ENCODE measurements at places on chromosomes 6 and 20.

DNA sequence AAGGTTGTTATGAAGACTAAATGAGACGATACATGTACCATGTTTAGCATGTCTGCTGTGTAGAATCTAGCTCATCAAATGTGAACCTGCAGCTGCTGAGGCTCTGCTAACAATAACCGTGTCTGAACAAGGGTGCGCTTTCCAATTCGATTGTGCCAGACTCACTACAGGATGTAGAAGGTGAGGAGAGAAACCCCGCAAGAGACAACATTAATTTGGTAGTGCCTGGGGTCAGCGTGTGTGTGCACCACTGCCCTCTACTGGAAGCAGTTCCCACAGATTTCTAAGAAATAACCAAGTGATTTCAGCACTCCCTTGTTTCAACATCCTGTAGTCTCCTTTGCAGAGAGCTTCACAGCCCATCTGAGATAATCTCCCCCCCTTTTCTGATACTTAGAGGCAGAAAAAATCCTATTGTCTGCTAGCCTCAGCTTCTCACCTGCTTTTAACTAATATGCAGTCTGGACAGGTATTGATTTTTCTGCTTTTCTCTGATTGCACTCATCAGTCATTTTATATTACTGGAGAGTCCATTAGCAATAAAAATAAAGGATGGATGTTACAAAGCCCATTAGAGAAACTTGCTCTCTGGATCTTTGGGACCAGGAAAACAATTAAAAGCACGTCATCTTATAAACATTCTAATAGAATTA lies 96.7 kb upstream of the BACH2 start:
- DNase-seq: peak; percentile 69

DNA sequence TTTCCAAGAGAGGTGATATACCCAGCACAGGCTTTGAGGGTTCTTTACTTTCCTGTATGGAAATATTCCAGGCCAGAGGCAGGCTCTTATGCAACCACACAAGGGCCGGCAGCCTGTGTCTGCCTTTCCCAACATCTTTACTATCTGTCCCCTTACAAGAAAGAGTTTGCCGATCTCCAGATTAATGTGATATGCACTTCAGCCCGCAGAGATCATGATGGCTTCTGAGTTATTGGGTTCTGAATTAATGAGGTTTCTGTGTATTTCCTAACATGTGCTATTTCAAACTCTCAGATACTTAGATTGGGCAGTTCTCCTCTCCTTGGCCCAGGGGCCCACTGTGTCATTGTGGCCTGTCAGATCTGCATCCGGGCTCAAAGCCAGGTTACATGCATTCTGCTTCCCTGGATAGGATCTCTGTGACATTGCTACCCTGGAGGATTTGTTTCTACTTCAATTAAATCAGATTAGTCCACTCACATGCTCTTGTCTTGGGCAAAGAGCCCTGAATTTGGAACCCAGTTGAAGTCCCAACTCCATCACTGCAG lies 56.6 kb downstream of the TGM2 start:
- no peak for DNase-seq

- peak; percentile 58 for DNase-seq
These were observed 113.6 kb upstream of the SLC22A16 start for GRCh38 chr6:110589865-110590513.

GRCh38 chr6:37860226-37860839 lies 40.8 kb downstream of the ZFAND3 start:
- peak; percentile 67 for DNase-seq

DNA sequence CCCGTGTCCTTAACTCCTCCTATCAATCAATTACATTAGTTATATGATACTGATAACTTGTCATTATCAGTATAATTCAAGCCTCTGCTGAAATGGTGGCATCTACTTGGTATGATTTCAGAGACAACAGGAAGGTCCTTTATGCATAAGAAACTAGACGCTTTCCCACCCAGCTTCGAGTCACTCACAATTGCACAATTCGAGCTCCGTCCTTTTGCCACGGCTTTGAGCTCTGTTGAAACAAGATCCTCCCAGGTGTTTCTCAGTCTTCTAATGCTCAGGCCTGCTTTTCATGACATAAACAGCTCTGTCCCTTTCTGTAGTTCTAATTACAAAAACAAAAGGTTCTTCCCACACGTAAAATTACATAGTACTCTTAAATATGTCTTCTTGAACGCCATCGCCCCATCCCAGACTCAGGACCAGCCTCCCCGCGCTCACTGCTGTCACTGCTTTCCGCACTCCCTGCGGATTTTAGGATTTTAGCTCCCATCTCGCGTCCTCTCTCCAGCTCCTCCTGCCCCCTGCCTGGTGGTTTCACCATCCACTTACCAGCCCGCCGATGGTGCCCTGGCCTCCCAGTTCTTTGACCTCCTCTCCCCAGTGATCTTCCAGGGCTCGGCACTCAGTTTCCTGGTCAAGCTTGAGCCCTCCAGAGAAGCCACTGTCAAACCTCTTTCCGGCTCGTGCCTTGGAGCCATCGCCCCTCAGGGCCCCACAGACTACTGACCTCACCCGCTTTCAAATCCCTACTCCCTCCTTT lies 23.2 kb upstream of the PNPLA1 start:
- peak; percentile 38 for DNase-seq
